Activated CD4-positive, alpha-beta T cell treated with anti-CD3 and anti-CD28 coated beads, Interleukin-2, amount 10 ng/mL, durations not matched to agents 24 days and 14 days (primary cell): ENCODE measurements at places on chromosomes 6 and 20. TPM values are rescaled to one million over a fixed set of nuclear protein-coding genes. Genes with fewer than 3 reads are reported as not detected.

GRCh38 chr6:113425977-113426660 lies 431.0 kb upstream of the MARCKS start:
- peak; percentile 9 for DNase-seq

GRCh38 chr6:56816370-56816769 lies 138.5 kb upstream of the BEND6 start:
- DNase-seq, result no peak

DNA sequence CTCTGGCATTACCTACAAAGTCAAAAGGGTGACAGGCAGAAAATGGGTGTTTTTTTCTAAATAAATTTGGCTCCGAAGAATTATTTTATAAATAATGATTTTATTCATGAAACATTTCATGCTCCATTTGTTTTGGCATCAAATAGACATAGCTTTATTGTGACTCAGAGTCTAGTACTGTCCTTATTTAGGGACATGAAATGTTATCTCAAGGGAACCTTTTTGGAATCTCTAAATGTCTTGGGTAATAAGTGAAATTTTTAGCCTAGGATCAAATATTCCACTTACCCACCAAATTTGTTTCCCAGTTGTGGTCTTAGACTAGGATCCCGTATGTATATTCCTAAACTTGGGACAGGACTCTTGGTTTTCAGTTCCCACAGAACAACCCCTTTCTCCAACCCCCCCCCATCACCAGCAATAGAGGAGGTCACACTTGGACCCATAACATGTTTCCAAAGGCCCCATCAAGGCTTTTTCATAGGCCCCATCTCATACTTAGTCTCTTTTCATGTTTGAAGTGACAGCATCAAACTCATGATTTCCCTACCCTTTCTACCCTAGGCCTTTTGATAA lies 81.8 kb downstream of the JAG1 start:
- no peak for DNase-seq

DNA sequence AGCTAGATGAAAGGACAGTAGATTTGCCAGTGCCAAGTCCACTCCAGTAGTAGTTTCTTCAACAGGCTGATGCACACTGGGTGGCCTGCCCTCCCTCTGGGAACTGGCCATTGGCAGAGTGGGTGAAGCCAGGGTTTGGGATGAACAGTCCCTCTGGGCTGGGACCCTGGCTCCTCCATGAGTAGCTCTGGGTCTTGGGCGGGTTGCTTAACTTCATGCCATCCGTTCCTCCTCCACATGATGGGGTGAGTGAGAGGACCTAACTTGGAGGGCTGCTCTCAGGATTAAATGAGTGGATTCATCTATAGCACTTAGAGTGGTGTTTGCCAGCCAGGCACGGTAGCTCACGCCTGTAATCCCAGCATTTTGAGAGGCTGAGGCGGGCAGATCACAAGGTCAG lies 47.2 kb downstream of the PLAGL2 start:
- no peak for DNase-seq

DNA sequence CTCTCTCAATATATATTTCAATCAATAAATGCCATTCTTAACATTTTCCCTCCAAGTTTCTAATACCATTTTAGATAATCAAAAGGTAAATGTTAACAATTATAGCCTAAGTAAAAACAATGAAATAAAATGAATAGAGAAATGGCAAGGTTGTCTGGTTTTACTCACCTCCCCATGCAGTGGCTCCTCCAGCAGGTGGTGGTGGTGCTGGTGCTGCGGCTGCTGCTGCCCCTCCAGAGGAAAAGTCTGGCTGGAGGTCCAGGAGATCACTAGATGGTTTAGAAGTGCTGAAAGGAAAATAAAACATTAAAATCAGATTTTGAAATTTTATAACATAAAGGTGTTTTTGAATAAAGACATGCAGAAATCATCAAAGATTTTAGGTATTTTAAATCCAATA lies 93.2 kb downstream of the PRSS35 start:
- no peak for DNase-seq

- DNase-seq, result no peak
Measured at GRCh38 chr20:54084727-54085388, 14.5 kb upstream of the BCAS1 start.

DNA sequence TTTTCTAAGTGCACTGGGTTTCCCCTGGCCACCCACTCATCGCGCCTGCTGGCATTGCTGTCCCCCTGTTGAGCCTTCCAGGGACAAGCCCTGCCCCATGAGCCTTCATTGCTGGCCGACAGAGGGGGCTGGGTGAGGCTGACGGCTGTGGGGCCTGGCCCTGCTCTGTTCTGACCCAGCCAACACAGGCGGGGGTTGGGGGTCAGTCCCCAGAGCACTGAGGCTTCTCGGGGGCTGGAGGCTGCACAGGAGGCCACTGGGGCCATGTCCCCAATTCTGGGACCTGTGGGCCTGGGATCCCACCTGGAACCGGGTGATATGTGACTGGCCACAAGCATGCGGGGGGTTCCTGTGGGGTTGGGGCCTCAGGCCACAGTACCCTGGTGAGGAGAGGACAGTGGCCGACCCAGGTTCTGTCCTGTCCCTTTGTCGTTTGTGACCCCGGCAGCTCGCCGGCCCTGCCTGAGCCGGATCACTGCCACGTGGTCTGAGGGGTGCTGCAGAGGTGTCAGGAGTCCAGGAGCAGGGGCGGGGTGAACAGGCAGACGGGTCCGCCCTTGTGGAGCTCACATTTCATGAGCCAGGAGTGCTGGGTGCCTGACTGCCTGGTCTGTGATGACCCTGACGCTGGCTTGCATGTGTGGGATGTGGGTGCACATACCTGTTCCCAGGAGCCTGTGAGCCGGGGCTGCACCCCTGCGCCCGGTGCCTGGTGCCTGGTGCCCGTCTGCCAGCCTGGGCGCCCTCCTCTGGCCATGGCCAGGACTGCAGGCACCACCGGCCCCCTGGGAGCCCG lies 2.1 kb upstream of the COL20A1 start:
- peak; percentile 89 for DNase-seq

- DNase-seq, result no peak
Measured at GRCh38 chr6:5087389-5087788, 2.2 kb downstream of the PPP1R3G start.

- peak; percentile 60 for DNase-seq
Measured at GRCh38 chr20:62088258-62089127, 22.8 kb upstream of the TAF4 start.

- no peak for DNase-seq
Measured at GRCh38 chr20:10209091-10209490, 9.5 kb upstream of the SNAP25 start.

- DNase-seq, result peak; percentile 70
Measured at GRCh38 chr6:141988954-141989705, 143.6 kb upstream of the GJE1 start.

DNA sequence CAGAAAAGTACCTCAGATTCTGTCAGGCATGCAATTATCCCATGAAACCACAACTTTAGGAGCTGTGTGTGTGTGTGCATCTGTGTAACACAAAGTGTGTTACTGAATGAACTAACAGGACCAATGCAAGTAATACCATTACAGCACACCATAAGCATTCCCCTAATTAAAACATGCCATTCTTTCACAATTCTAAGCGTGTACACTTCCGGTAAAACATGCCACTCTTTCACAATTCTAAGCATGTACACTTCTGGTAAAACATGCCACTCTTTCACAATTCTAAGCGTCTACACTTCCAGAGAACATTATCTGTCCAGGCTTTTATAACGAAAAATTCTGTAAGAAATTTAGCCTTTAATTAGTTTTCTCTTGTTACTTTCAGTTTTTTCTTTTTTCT lies 238.2 kb downstream of the GMDS start:
- DNase-seq, result no peak

DNA sequence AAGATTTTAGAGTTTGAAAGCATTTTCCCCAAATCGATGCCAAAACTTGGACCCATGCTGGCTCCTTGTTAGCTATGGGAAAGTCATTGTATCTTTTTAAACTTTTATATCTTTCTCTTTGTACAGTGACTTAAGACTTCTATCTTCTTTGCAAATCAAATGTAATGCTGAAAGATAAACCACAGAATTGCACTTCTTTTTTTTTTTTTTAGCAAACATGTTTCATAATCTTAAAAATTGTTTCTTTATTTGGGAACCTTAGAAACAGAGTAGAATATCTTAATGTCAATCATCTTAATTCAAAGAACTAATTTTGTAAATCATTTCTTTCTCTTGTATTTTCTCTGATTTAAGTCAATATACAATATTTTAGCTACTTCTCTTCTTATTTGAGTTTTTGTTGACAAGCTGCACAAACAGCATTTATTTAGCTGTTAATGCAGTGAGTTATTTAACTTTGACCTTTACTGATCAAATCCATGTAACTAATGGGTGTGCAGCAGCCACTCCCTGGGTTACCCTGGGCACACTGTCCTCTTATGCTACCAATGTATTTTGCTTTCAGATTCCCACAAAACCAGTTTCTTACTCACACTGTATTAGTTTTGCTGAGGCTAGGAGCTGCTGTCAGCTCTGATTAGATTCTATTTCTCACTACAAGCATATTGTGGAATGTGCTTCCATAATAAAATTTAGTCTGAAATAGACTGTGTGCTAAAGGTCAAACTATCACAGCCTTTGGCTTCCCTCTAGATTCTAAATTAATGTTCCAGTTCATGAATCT lies 279.6 kb downstream of the ADGB start:
- no peak for DNase-seq

- DNase-seq, result no peak
Measured at GRCh38 chr6:113735491-113735890, 121.7 kb upstream of the MARCKS start.

DNA sequence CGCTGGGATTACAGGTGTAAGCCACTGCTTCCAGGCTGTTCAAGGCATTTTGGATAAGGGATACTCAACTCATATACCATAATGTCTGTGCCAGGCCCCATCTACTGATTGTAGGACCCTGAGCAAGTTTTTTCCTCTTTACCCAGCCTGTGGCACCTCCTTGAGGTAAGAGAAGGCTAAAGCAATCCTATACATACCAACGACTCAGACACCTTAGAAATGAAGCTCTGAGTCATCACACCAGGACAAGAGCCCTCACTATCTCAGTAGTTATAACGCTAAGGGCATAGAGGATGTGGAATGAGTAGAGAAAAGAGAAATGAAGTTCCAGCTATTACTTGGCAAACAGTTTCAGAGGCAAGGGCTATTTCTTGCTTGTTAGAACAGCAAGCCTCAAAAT lies 16.9 kb downstream of the NDRG3 start:
- peak; percentile 64 for DNase-seq

The CALHM6 gene
- 24.8 and 30.7 TPM in 2 replicates for total RNA-seq

The TSBP1 gene
- total RNA-seq, result not detected in 2 replicates

The GGTLC1 gene
- total RNA-seq, result not detected in 2 replicates

The MYLK4 gene
- 0.07 and 0.14 TPM in 2 replicates for total RNA-seq

The TRIM10 gene
- 0.07 and 0.09 TPM in 2 replicates for total RNA-seq

The DNAH8 gene
- total RNA-seq, result 0.02 TPM in 1 of 2 replicates, not detected in the other

The SYCP2L gene
- total RNA-seq, result not detected in 2 replicates

The POPDC3 gene
- not detected in 2 replicates for total RNA-seq

The IBTK gene
- 37.2 and 37.7 TPM in 2 replicates for total RNA-seq

The BPIFB2 gene
- total RNA-seq, result not detected in 2 replicates

The NOX3 gene
- total RNA-seq, result not detected in 2 replicates

The BHLHE23 gene
- total RNA-seq, result not detected in 2 replicates
